Mammary microvascular endothelial cell (primary cell): ENCODE measurements at places on chromosomes 4 and X. TPM values are rescaled to one million over a fixed set of nuclear protein-coding genes. Genes with fewer than 3 reads are reported as not detected.

The CXCL9 gene
- total RNA-seq = not detected in 2 replicates

The LPAR4 gene
- total RNA-seq = 0.30 and 0.33 TPM in 2 replicates

The UCHL1 gene
- total RNA-seq = 349 and 373 TPM in 2 replicates

The GABRG1 gene
- not detected in 2 replicates for total RNA-seq

The LARP7 gene
- total RNA-seq = 31.6 and 36.2 TPM in 2 replicates

The CXCL11 gene
- 4.4 and 4.7 TPM in 2 replicates for total RNA-seq
